ENCODE measurements at places on chromosomes 1 and 21.

DNA sequence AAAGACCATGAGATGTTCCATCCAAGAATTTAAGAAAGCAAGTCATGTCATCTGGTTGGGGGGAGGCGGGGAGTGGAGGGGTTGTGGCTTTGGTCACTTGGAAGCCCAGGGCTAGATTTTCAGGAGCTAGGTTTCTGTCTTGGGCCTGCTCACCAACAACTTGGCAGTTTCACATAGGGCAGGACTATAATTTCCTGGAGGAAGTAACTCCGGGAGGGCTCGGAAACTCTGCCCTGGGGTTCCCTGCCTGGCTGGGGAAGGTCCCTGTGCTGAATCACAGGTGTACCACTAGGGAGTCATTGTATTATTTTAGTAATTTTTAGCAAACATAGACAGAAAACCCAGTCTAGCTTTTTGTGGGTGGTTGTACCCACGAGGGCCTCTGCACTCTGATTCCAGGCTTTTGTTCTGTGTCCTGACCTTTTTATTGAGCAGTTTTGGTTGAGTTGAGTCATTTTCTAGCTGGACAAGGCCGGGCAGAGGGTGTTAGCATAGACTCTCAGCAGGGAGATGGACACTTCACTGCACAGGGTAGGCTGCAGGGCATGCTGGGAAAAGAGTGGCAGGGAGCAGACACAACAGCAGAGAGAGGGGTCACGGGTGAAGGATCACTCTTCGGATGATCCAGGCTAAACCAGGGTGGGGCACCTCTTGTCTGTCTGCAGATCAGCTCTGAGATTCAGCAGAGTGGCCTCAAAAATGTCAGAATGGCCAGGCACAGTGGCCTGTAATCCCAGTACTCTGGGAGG is 144.7 kb downstream of the GRIK3 start:
- no peak for DNase-seq

DNA sequence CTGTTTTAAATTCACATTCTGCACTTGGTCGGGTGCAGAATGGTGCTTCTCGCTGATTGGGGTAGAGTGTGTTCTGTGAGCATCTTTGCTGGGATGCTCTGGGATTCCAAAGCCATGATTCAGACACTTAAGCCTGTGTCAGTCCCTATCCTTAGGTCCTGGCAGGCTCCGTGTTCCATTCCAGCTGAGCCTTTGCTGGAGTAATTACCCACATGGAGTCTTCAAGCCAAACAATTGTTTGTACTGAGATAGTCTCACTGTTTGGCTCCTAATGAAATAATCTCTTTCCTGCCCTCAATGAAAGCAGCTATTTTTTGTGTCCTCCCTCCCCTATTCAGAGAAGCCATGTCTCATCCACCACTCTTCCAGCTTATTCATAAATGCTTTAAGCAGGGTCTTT is 18.7 kb downstream of the SMAP2 start:
- peak; percentile 31 for DNase-seq

DNA sequence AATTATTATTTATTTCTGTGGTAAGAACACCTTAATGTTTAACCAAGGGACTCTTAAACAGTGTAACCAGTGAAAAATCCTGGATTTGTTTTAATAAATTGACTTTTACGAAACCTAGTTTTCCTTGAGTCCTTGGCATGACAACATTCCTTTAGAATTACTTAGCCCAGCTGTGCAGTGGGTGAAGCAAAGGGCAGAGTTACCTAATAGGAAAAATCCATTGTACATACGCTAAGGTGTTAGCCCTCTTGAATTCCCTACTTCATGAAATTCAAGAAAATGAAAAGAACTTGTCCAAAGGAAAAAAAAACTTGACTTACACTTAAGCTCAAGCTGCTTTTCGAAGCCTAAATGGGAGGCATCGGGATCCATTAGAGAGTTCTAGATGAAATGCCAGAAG is 852.0 kb upstream of the ADAMTS5 start:
- DNase-seq: no peak

DNA sequence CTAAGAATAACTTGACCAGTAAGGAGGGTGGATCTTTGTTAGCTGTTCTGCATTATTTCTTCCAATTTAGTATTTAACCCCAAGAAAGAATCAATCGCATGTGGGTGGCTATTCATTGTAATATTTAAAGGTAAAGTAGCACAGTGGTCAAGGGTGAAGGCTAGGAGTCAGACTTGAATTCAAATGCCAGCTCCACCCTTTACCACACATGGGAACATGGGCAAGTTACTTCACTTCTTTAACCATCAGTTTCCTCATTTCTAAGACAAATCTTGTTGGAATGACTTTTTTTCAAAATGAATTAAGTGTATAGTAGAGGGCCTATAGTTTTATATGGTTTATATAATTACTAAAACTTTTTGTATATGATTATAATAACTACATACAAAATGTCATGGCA is 71.3 kb upstream of the S1PR1 start:
- DNase-seq: no peak

GRCh38 chr1:167676205-167676915 is 45.4 kb upstream of the MPZL1 start:
- no peak for DNase-seq

- DNase-seq: no peak
These were observed 162.2 kb downstream of the DSCAM start for GRCh38 chr21:40684726-40685125.

DNA sequence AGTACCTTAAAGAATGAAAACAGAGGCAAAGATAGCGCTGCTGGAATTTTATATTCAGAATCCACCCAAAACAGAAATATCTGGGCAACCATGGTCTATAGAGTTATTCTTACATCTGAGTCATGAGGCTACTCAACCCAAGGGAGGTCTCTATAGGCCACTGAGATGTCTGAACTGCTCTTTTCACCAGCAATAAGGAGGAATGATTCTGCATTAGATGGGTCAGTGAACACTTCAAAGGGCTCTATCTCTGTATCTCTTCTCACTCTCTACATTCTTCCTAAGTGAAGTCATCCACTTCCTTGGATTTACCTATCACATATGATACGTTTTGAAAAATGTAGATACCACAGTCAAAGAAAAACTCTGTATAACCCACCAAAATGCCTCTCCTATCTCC is 90.2 kb upstream of the NGF start:
- DNase-seq: no peak

- DNase-seq: no peak
These were observed 28.4 kb upstream of the KIAA0040 start for GRCh38 chr1:175220853-175221556.

- DNase-seq: no peak
These were observed 26.8 kb downstream of the PALMD start for GRCh38 chr1:99672530-99673213.

DNA sequence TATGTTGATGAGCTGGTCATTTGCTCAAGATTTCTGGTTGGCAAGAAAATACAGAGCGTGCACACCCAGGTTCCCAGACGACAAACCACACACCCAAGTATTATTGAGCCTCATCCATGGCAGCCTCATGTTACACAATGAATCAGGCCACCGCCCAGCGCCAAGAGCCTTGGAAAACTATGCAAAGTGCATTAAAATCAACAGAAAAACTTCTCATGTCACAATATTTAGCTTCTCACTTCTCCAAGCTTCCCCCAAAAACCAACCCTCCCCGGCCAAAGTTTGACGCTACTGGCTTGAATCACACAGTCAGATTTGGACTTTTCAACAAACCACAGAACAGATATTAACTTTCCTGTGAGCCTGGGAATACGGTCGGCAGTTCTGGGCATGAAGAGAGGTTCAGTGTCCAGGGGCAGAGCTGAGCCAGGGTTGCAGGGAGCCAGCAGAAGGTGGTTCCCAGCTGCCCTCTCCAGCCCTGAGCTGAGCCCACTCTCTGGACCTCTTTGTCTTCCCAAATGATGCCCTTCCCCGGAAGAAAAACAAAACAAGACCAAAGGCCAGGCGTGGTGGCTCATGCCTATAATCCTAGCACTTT is 71.1 kb downstream of the SETD4 start:
- no peak for DNase-seq

DNA sequence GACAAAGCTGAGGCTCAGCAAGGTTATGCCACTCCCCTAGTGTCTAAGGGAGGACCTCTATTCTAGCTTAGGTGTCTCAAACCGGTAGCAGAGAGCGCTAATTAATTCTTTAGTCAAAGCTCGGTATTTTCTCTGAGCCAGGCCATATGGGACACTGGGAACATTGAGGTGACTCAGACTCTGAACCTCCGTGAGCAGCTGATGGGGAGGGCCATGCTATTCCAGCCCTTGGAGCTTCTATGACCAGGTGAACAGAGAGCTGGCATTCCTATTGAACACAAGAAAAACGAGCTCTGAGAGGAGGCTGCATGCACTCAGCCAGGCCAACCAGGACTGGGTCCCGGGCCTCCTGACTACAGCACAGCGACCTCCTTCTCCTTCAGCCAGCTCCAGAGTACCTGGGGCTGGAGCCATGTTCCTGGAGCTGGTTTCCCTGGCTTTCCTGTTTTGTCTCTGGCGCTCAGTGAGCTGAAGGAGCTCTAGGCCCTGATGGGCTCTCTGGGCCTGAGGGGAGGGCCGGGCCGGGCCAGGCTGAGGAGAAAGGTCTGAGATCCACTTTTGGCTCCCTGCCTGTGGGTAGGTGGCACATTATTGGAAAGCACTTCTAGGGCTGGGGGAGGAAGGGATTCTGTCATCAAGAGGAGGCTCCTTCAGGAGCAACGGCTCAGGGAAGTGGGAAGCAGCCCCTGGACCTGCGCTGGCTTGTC is 37.0 kb downstream of the SLC9A1 start:
- DNase-seq: no peak

- no peak for DNase-seq
These were observed 71.5 kb downstream of the SMYD3 start for GRCh38 chr1:246435421-246436041.

DNA sequence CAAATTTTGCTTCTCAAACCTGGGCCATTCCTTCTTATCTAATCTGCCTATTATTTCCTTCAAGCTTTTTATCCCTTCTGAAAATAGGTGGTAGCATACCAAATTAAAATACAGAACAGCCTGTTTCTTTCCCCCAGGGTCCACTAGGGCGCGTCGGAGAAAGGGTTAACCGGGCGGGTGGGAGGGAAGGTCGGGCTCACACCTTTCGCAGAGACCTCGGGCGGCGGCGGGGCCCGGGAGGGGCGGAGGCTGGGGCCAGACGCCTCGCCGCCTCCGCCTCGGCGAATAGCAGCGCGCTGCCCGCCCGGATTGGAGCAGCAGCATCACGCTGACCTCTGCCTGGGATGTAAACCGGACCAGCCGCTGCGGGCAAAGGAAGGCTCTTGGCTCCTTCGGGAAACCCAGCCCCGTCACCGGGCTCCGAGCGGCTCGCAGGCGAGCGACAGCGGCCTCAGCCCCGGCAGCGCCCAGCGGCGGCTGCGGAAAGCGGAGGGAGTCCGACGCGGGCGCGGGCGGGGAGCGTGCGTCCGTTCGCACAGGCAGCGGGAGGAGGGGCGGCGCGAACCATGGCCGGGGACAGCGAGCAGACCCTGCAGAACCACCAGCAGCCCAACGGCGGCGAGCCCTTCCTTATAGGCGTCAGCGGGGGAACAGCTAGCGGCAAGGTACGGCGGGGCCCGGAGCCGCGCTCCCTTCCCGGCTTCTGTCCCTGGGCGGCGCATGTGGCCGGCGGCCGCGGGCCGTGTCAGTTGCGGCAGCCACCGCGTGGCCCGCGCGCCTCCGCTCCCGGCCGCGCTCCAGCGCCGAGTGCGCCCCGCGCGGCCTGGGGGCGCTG is at the start of gene UCK2:
UCK2 (plus strand) TSS at position 347 of the 835 bp plus-strand sequence; CDS start at position 567, 220 bp downstream.
- peak; percentile 90 for DNase-seq

GRCh38 chr21:33291686-33292085 is 25.5 kb downstream of the IL10RB start:
- DNase-seq: no peak

DNA sequence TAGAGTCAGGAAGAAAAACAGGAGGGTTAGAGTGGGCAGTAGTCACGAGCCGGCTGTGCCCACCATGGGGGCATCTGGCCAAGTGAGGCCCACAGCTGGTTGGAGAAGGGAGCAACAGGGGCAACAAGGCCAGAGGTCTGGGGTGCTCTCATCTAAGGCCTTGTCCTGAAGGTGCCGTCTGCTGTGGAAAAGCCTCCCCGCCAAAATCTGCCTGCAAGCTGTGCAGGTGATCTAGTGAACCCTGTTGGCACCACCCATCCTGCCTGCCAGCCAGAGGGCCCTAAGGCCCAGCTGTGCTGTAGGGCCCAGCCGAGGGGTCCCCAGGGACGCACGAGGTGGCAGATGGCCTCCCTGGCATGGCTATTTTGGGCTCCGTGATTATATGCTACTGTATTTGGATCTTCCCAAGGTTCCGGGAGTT is 51.3 kb downstream of the LGR6 start:
- DNase-seq: no peak

DNA sequence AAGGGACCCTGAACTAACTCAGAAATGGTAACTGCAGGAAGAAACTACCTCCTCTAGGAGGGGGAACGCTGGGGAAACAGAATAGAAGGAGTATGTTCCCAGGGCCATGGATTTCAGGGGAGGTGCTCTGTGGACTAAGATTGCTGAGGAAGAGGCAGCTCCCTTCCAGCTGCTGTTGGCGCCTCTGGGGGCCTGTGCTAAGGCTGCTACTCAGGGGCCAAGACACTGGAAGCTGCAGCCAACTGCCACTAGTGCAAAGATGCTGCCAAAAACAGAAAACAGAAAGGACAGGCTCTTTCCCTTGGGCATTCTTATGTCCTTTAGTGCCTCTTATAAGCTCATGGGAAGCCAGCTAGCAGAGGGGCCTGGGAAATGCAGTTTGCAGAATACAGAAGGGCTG is 58.0 kb upstream of the SGIP1 start:
- DNase-seq: no peak

DNA sequence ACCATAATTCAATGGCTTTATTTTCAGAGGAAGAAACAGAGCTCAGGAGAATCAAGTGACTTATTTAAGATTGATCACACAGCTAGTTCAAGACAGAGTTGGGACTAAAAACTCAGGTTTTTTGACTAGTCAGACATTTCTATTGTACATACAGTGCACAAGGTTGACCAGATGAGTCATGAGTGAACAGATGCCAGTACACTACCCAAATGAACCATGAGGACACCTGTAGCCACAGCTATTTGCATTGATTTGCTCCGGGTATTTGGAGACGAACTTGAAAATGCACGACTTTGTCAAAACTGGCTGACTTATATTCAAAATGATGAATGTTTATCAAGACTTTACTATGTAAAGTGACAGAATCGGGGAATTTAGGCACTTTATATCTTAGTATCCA is 161.7 kb upstream of the ST6GALNAC5 start:
- DNase-seq: no peak

DNA sequence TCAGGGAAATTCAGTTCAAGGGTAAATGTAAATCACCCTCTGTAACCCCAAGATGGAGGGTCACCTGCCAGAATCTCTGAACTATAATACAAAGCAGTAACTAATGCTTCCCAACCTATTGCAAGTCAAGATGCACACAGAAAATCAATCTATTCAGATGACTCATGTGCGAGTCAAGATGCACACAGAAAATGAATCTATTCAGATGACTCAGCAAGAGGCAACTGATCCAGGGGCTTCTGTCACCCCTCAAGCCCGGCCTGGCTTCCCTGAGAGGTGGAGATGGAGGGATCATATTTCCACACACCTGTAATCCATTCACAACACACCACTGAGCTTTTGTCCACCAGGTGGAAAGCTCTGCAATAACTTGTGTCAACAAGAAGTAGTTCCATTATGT is 17.4 kb upstream of the HIVEP3 start:
- DNase-seq: peak; percentile 90

GRCh38 chr1:43569175-43569574 is 38.5 kb downstream of the PTPRF start:
- no peak for DNase-seq

- DNase-seq: no peak
These were observed 1106.5 kb upstream of the TMPRSS15 start for GRCh38 chr21:19510057-19510456.

- no peak for DNase-seq
These were observed 2.1 kb downstream of the CACHD1 start for GRCh38 chr1:64472040-64472376.

- no peak for DNase-seq
These were observed 1099.5 kb downstream of the PLA2G4A start for GRCh38 chr1:187928288-187928687.

GRCh38 chr1:22517956-22518355 is 45.3 kb upstream of the EPHA8 start:
- no peak for DNase-seq

Measured in NCI-H2081 (cell line).